Activated CD8-positive, alpha-beta memory T cell treated with anti-CD3 and anti-CD28 coated beads for 48 hours (primary cell): ENCODE measurements at places on chromosomes 16 and 17.
A peak's percentile ranks its signal among the peaks of the same experiment; 100 is the strongest.

GRCh38 chr17:74780443-74781238, 4.5 kb upstream of the NAT9 start:
- no peak for DNase-seq

- DNase-seq: no peak
Measured at GRCh38 chr17:55435408-55435807, 13.8 kb upstream of the MMD start.

GRCh38 chr17:18166894-18167293, 16.7 kb upstream of the ALKBH5 start:
- DNase-seq: no peak

DNA sequence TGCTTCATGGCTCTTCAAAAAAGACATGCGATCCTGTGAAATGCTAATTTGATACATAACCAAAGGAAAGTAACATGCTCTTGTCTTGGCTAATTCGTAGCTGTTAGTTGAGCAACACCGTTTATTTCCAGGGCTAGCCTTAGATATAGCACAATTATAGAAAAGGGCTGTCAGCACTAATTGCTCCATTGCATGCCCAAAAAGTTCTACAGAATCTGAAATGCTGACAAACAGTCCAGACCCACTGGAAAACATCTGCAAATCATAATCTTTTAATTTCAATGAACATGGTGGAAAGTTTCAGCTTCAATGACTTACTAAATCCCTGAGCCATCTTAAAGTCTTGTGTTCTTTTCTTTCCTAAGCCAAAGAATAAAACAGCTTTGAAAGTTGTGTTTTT, 42.9 kb upstream of the NUDT7 start:
- DNase-seq: no peak

DNA sequence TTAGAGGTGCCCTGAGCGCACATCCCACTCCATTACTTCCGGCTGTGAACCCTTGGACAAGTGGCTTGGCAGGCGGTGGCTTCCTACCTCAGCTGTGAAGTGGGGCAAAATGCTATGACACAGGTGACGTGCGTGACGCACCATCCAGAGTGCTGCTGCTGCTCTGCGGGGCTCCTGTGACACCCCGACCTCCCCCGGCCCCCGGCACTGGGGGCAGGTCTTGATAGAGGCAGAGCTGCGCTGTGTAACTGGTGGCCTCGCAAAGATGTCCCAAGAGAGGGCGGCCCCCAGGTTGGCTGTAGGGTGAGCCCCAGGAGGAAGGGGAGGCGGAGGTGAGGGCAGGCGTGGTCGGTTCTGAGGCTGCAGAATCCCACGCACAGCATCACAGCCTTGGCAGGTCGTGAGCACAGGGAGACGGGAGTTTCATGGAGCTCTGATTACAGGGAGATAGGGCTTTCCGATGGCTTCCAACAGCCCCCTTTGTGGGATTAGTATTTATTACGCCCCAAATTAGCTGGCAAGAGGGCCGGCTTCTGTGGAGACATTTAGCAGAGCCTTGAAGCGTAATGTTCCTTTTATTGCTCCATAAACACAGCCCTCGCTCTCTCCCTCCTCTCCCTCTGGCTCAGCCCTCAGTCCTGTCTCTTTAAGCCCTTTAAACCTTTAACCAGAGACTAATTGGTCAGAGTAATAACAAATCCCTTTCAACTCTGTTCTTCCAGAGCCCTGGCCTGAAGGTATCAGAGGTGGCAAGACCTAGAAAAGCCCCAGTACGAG, 328.1 kb downstream of the C16orf95 start:
- DNase-seq: no peak

GRCh38 chr16:278863-279366, 1.5 kb upstream of the ARHGDIG start:
- no peak for DNase-seq

GRCh38 chr17:66978514-66979061, 14.1 kb downstream of the CACNG4 start:
- DNase-seq: no peak

GRCh38 chr17:79205688-79206205, 131.1 kb downstream of the ENGASE start:
- no peak for DNase-seq

DNA sequence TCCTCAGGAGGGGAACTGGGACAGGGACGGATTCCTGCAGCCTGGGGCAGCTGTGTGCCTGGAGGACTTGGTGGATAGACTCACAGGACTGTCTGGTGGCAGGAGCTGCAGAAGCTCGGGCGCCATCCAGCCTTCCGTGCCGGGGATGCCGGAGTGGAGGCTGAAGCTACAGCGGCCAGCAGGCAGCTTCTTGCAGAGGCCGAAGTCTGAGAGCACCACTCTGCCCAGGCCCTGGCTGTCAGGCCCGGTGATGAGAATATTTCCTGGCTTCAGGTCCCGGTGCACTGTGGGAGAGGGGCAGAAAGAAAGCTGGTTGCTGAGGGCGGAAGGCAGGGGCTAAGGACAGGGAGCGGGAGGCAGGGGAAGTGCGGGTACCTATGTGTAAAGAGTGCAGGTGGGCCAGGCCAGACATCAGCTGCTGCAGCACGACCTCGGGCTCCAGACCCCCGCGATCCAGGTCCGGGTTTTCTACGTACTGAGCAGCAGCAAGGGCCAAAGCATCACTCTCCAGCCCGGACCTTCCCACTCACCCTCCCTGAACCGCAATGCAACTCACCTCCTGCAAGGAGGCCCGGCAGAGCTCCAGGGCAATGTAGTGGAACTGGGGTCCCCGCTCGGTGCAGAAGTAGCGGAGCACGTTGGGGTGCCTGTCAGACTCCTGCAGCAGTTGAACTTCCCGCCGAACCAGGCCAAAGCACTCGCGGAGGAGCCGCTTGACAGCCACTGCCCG, 16.1 kb downstream of the PLK1 start:
- no peak for DNase-seq

GRCh38 chr16:50699326-50700159, 6.1 kb downstream of the NOD2 start:
- DNase-seq: no peak

DNA sequence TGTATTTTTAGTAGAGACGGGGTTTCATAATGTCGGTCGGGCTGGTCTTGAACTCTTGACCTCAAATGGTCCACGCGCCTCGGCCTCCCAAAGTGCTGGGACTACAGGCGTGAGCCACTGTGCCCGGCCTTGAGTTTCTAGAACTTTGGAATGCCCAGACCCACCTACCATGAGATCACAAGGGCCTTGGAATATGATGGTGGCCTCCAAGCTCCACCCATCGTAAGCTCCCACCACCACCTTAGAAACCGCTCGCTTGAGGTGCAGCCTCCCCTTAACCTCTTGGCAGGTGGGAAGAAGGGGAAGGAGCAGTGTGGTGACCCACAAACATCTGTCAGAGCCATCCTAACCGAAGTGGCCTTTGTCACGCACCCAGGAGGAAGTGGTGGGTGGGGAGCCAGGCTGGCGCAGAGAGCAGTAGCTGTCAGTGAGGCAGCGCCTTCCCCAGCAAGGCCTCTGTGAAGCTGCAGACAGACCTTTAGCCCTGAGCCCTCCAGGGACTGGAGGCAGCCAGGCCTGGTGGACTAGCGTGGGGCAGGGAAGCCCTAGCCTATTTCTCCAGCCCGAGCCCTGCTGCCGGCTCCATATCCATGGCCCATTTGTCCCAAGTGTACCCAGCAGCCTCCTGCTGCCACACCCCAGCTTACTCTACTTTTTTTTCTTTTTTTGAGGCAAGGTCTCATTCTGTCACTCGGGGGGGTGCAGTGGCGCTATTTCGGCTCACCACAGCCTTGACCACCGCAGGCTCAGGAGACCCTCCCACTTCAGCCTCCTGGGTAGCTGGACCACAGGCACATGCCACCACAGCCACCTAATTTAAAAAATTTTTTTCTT, 13.1 kb upstream of the SEPHS2 start:
- DNase-seq: peak; percentile 69

DNA sequence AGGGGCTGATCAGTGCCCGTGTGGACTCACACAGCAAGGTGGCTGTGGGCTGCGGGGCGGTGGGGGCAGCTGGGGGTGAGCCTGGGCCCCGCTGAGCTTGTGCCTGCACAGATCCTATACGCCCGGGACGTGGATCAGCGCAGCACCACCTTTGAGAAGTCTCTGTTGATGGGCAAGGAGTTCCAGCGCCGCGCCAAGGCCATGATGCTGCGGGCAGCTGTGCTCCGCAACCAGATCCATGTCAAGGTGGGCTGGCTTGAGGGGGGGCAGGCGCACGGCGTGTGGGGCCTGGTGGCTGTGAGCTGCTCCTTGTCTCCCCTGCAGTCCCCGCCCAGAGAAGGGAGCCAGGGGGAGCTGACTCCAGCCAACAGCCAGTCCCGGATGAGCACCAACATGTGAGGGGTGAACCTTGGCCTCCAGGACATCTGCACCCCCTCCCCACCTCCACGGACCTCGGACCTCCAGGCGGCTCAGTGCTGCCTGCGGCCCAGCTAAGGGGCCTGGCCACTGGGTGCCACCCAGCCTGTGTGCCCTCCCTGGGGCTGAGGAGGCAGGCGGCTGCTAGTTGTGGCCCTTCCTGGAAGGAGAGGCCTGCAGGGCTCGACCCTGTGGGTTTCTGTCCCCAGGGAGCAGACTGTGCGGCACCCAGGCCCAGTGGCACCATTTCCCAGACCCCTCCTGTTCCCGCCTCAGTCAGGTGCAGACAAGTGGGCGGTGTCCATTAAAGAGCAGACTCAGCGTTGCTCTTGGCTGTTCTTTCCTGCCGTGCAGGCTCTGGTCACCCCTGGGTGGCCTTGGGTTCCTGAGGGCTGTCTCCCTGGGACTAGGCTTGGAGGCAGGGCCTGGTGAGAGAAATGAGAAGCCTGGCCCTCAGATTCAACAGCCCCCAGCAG, 5.3 kb downstream of the GPS1 start:
- no peak for DNase-seq

DNA sequence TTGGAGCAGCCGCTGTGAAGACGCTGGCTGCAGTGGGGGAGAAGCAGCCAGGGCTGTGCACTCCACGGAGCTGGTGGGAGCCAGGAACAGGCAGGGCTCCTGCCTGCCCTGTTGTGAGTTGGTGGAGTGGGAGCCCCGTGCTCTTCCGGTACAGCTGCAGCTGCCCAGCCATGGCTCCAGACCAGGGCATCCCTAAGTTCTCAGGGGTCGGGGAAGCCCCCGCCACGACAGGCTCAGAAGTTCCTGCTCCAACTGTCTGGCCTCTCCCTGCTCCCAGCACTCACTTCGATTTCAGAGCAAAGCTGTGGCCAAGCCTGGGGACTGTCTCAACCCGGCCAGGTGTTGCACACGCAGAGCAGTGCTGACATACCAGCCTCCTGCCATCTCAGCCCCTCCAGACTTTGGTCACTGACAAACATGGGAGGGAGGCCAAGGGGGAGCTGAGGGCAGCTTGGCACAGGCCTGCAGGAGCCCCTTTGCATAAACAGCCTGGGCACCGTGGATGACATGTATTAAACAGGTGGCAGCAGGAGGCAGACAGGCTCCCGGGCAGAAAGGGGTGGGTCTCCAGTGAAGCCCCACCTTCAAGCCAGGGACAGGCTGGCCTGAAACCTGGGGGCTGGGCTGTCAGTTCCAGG, 13.9 kb upstream of the KDM8 start:
- DNase-seq: no peak

DNA sequence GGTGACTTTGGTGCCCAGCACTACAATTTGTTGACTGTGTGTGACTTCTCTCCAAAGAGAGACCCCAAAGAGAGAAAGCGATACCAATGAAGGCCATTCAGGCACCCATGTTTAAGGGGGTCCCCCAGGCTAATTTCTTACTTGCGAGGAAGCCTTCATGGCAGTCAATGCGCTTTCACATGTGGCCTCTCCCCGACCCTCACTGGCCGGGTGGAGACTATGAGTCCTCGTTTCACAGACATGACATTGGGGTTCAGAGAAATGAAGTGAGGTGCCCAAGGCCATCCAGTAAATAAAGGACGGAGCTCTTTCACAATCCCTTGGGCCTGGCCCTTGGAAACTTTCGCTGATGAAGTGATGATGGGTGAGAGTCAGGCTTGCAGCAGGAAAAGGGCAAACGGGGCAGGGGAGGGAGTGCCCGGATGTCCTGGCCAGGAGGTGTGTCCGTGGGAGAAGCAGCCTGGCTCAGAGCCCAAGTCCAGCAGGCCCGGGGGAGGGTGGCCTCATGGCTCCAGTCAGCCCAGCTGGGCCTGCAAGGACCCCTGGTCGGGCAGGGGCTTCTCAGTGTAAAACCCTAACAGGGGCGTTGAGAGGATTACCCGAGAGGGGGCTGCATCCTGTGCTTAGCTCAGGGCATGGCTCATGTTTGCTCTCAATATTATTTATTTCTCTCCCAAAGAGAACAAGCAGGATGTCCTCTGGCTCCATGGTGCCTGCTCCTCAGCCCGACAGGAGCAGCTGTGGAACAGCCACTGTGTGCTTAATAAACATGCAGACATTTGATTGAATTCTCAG, 14.7 kb downstream of the TBX2 start:
- DNase-seq: no peak

DNA sequence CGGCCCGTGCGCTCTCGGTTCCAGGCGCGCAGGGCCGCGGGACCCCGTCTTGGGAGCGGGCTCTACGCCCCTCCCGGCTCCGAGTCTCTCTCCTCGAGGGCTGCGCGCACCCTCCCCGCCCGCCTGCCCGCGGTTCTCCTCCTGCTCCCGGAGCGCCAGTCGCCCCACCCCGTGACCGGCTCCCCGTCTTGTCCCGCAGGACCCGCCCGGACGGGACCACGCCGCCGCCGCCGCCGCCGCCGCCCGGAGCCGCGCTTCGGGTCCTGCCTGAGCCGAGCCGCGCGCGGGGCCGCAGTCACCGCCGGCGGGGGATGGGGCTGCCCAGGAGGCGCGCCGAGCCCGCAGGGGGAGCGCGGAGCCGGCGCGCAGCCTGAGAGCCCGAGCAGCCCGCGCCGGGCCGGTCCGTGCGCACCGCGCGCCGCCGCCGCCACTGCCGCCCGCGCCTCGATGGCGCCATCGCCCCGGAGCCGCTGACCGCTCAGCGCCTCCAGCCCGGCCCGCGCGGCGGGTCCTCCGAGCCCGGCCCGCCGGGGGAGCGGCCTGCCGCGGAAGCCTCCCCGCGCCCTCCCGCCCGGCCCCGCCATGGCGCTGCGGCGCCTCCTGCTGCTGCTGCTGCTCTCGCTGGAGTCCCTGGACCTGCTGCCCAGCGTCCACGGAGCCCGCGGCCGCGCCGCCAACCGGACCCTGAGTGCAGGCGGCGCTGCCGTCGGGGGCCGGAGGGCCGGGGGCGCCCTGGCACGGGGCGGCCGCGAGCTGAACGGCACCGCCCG, at the start of gene SHISA6:
TSS of gene SHISA6 (plus strand) at position 373 of the 770 bp plus-strand sequence.
- DNase-seq: no peak

DNA sequence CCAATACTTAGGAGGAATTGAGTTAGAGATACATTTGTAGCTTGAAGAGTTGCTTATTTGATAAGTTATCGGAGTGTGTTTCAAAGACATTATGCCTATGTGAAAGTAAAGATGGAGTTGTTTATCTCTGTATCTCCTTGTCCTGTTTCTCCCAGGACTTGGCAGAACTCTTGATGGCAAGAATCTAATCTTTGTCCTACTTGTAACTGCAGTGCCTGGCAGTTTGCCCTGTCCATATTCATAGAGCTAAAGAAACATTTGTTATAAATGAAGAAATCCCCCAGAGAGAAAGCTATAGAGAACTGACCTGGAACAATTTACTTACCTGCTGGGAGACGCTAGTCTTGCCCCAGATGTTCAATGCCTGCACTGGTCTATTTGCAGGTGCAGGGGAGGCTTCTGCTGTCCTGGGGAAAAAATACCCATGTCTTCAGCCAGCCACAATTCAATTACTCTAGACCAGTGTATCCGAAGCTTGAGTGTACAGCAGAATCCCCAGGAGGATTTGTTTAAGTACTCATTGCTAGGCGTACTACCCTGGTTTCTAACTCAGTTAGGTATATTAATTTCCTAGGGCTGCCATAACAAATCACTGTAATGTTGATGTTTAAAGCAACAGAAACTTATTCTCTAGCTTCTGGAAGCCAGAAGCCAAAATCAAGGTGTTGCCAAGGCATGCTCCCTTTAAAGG, 410.0 kb upstream of the HSBP1 start:
- no peak for DNase-seq
